Stimulated activated CD8-positive, alpha-beta memory T cell treated with anti-CD3 and anti-CD28 coated beads, Interleukin-7, amount 100 ng/mL, for 1 hour (primary cell): ENCODE measurements at places on chromosomes 5 and 9.

DNA sequence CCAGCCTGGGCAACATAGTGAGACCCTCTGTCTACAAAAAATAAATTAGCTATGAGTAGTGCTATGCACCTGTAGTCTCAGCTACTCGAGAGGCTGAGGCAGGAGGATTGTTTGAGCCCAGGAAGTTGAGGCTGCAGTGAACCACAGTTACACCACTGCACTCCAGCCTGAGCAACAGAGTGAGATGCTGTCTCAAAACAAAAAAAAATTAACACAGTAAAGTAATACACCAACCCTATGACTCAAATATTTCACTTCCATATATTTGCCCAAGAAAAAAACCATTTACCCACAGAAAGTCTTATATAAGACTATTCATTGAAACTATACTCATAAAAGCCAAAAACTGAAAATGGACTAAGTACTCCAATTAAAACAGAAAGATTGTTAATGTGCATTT is 16.2 kb downstream of the SMIM23 start:
- no peak for DNase-seq

DNA sequence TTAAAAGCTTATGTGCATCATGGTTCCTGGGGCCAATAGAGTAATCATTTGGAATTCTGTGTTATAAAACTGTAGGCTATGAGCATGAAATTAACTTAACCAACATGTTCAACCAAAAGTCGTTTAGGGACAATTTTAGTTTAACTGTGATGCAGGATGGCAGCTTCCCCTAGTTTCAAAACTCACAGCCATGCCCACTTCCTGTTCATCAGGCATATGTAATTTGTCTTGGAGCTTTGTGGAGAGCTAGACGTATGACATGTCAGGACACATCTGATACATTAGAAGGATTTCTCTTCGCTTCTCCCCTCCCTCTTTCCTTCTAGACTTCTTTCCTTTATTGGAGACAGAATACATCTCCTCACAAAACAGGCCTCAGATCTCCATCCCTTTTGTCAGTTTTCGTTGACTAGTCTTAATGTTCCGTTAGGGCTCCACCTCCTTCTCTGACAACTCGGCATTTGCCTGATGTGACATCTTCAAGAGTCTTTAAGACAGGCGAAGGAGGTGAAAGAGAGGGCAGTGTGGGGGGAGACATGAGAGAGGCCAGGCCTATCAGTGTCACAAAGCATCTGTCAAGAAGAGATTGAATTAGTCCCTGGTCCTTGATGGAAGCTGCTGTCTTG is 176.0 kb downstream of the MSX2 start:
- DNase-seq = no peak

DNA sequence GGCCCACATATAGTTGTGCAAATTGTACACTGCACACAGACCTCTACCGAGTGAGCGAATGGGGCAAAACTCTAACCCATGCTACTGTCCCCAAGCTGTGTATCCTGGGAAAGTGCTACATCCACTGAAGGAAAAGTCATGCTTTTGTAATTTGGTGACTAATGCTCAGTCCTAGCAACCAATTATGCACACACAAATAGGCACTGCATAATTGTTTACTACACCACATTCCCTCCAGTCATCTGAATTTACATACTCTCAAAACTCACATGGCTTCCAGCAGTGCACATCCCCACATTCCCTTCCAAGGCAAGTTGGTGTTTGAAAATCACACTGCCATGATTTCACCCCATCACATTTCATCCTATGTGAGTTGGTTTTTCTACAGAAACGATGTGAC is 125.9 kb upstream of the OSMR start:
- no peak for DNase-seq

- no peak for DNase-seq
Observed at GRCh38 chr5:141783005-141783946, 94.9 kb downstream of the PCDH1 start.

DNA sequence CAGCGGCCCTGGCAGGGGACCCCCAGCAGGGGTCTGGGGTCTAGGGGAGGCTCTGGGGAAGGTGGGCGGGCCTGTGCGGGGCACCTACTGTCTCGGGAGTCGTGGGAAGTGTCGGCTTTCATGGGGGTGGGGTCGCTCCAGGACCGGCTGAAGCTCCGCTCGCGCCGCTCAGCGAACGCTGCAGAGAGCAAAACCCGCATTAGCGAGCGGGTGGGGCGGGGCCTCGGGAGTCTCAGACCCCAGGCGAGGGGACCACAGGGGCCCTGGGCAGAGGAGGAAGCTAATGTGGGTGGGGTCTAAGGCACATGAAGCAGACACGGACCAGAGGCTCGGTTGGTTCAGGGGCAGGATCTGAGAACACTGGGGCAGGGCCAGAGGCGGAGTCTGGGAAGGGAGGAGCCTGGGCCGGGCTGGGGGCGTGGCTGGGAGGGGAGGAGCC is 5.5 kb downstream of the NSMF start:
- no peak for DNase-seq

DNA sequence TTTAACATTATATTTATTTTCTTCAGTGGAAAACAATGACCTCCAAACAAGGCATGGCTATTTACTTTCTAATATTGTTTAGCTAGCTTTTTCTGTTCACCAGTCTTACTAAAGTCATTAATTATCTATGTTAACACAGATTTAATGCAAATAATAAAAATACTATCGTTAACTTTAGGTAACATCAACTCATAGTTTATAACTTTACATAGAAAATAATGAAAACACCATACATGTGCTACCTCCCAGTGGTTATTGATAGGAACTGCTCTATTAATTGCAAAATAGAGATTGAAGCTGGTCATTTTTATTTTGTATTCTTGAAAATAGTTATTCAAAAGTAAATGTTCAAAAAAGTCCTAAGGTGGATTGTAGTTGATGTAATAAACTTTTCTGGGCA is 78.3 kb upstream of the HCN1 start:
- no peak for DNase-seq

GRCh38 chr5:38922199-38922598 is 76.4 kb downstream of the OSMR start:
- DNase-seq = no peak

- no peak for DNase-seq
Observed at GRCh38 chr9:126113756-126114408, 212.7 kb upstream of the MVB12B start.

DNA sequence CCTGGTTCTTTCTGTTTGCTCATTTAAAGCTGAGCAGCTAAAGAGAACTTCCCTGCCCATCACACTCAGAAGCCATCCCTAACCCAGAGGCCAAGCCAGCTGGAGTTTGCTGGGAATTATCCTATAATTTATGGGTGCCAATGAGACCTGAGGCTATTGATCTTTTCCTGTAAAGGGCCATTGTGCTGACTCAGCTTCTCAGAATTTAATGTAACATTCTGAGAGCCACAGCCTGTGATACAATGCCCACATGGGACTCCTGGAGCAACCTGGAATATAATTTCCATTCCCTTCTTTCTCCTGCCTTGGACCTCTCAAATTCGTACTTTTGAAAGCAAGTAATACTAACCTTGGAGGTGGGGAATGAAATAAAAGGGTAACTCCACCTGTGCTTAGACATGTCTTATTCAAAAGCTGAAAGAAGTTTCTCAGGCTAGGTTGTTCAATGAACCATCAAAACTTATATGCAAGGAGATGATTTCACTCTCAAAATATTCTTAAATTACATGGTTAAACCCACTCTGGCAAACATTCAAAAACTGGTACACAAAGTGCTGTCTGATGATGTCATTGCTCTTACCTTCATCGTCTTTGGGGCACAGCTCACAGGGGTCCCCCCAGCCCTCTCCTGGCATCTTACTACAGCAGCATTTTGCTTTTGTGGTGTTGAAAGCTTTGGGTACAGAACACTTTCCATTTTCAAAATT is 206.7 kb downstream of the SLC12A2 start:
- DNase-seq = no peak

GRCh38 chr9:88387036-88387551 is 1.1 kb upstream of the SPIN1 start:
- DNase-seq = peak; percentile 1

GRCh38 chr5:27639005-27639612 is 600.7 kb upstream of the CDH9 start:
- no peak for DNase-seq

- no peak for DNase-seq
Observed at GRCh38 chr9:96136992-96137670, 164.8 kb downstream of the HSD17B3 start.

DNA sequence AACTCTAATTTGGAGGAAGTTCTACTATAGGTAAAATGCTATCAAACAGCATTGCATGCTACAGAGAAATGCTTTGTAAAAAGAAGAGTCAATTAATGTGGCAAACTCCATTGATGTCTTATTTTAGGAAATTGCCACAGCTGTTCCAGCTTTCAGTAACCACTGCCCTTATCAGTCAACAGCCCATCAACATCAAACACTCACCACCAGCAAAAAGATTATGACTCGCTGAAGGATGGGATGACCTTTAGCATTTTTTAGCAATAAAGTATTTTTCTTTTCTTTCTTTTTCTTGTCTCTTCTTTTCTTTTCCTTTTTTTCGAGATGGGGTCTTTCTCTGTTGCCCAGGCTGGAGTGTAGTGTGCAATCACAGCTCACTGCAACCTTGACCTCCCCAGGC is 26.0 kb downstream of the CRHBP start:
- no peak for DNase-seq

- DNase-seq = no peak
Observed at GRCh38 chr9:89684912-89685636, 80.3 kb downstream of the GADD45G start.

- DNase-seq = no peak
Observed at GRCh38 chr5:103511554-103511885, 51.1 kb downstream of the NUDT12 start.

- DNase-seq = no peak
Observed at GRCh38 chr5:151155775-151156506, 1.6 kb downstream of the ANXA6 start.

- no peak for DNase-seq
Observed at GRCh38 chr5:141734501-141735229, 52.6 kb upstream of the ARAP3 start.
